ENCODE measurements at places on chromosomes 2 and 18.
A peak's percentile ranks its signal among the peaks of the same experiment; 100 is the strongest.

DNA sequence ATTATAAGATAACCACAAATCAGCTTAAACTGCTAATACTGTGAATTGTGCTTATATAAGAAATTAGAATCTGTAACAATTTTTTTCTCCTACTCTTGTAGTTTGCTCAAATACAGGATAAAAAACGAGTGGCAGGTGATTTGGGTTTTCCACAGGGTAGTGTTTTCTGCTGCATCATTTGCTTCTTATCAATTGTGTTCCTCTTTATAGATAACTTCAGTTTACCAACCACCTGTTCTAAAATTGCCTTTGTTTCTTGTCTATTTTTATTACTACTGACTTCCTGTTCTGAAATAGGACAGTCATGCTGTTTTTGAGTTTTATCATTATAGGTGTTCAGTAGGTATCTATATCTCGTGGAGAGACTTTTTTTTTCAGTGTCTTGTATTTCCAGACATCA lies 56.9 kb downstream of the MFSD6 start:
- DNase-seq: no peak

DNA sequence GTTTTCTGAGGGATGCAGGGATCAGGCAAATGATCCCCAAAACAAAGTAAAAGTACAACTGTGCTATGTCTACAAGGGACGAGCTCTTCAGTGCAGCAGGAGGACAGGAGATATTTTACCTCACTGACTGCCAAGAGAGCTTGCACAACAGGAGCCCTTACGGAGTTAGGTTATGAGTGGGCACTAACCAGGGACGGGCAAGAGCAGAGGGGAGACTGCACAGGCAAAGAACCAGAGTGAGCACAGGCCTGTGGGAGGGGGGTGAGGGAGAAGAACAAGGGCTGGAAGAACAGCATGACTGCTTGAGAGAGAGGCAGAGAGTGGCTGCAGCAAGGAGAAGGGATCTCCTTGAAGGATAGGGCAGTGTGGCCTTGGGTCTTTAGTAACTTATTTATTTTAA lies 101.1 kb upstream of the PID1 start:
- DNase-seq: no peak

DNA sequence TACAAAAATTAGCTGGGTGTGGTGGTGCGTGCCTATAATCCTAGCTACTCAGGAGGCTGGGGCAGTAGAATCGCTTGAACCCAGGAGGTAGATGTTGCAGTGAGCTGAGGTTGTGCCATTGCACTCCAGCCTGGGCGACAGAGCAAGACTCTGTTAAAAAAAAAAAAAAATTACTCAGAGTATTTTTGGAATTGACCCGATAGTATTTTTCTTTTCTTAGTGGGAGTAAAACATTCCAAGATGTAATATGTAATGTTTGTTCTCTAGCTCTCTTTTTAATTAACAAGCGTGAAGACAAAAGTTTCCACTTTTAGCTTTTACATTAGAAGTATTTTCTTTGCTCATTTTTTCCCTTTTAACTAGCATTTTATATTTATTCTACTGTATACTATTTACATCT lies 12.0 kb upstream of the TMEM18 start:
- no peak for DNase-seq

DNA sequence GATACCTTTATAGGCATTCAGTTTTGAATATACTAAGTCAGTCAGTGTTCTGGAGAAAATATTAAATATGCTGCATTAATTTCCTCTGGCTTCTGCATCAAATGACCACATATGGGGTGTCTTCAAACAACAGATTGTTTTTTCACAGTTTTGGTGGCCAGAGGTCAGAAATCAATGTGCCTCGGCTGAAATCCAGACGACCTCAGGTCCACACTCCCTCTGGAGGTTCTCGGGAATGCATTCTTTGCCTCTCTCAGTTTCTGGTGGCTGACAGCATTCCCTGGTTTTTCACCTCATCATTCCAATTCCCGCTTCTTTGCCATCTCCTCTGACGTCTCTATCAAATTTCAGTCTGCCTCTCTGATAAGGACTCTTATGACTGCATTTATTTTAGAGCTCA lies 142.3 kb downstream of the ZNF407 start:
- no peak for DNase-seq

DNA sequence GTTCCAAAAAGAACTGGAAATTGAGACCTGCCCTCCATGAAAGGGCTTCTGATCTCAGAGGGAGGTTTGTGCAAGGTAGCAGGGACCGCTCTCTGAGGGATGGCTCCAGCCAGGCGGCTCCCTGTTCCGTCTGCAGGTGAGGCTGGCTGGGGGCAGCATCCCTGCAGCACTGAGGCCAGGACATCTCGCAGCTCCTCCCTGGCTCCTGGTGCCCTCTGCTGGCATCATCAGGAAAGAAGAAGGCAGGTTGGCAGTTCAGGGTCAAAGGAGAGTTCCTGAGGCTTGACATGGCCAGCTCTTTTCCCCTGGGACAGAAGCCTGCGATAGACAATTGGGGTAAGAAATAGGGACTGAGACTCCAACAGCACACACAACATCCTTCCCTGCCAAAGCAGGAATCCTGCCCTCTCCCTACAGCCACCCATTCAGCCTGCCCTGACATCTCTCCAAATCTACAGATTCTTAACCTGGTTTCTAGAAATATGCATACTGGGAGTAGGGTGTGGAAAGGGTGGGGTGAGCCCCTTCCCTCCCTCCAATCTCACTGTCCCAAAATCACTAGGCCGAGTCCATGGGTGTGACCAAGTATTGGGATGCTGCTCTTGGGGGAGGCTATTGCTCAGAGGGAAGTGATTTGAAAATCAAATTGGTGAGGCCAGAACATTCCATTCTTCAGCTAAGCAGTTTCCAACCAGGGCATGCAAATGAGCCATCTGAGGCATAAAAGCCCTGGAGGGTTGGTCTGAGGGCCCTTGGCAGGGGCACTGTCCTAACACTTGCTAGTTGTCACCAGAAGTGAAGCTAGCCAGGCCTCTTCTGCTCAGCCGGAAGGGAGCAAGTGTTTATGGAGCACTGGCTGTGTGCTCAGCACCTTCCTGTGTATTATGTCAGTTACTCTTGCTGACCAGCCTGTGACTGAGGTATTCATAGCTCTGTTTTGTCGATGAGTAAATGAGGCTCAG lies 185.4 kb downstream of the TFCP2L1 start:
- peak; percentile 58 for DNase-seq

DNA sequence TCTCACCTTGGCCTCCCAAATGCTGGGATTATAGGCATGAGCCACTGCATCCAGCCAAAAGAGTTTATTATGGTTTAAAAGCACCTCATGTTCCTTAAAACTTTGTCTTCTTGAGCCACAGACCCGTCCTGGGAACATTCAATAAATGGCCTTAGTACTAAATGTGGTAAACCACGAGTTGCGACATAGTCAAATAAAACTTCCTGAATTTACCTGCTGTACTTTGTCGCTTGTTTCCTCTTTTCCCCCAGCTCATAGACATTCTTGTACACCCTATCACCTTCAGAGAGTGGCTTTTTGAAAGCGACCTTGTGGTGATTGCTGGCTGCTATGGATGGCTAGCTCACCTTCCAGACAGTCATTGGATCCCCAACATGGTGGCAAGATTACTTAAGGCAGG lies 310.4 kb downstream of the LRRTM1 start:
- no peak for DNase-seq

DNA sequence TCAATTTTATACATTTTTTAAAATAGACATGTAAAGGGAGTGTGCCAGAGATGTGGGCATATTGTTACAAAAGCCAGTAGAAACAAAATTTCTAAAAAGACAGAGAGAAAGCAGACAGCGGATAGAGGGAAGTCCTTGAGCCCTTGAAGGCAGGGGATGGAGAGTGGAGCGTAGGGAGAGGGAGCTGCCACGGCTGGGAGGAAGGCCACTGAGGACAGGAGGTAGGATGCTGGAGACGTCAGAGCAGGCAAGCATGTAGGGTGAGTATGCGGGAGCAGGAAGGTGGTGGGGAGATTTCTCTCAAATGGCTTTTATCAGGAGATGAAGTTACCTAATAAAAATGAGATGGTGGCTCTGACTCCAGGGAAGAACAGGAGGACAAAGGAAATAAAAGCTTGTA lies 24.0 kb upstream of the NCL start:
- no peak for DNase-seq

- DNase-seq: no peak
Measured at GRCh38 chr2:214960677-214961076, 151.2 kb upstream of the BARD1 start.

- no peak for DNase-seq
Measured at GRCh38 chr2:50556934-50557575, 474.9 kb downstream of the NRXN1 start.

DNA sequence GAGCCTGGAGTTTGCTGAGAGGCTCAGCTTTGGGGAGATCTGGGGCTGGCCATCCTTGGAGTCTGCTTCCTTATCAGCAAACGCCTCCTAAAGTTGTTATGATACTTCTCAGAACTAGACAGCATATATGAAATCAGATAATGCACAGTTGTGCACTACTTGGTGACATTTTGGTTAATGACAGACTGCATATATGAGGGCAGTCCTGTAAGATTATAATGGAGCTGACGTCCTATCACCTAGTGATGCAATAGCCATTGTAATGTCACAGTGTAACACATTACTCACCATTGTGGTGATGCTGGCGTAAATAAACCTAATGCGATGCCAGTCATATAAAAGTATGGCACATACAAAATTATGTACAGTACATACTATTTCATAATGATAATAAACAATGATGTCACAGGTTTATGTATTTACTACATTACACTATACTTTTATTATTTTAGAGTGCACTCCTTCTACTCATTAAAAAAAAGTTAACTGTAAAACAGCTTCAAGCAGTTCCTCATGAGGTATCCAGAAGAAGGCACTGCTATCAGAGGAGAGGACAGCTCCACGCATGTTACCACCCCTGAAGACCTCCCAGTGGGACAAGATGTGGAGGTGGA lies 298.1 kb upstream of the REV1 start:
- DNase-seq: no peak

- no peak for DNase-seq
Measured at GRCh38 chr2:101162561-101163330, 11.6 kb upstream of the TBC1D8 start.

DNA sequence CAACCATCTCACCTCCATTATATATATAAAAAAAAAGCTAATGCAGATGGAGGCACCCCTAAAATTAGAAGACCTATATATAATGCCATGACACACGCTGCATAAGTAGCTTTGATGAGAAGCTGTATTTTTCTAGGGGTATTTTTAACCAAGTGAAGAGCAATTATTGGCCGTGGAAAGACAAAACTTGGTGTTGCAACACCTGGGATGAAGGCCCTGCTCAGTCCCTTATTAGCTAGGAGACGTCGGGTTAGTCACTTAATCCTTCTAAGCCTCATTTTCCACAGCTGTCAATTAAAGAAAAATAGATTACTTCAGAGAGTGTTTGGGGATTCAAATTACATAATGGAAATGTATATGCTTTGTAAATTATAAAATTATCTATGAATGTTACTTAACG lies 63.0 kb downstream of the WDR75 start:
- DNase-seq: no peak

- no peak for DNase-seq
Measured at GRCh38 chr2:56985609-56986008, 801.8 kb downstream of the CCDC85A start.

DNA sequence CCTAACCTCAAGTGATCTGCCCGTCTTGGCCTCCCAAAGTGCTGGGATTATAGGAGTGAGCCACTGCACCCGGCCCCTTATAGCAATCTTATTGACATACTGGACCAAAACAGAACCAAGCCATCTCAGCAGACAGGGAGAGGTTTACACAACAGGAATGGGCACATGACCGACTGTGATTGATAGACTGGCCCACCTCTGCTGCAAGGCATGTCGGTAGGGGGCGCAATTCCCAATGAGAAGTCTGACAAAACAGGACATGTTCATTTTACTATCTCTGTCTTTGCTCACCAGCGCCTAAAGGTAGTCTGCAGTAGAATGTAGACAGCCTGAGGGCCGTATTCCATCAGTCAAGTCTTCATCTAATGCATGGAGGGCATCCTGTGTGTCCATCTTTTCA lies 2.0 kb downstream of the LYPD6B start:
- no peak for DNase-seq

DNA sequence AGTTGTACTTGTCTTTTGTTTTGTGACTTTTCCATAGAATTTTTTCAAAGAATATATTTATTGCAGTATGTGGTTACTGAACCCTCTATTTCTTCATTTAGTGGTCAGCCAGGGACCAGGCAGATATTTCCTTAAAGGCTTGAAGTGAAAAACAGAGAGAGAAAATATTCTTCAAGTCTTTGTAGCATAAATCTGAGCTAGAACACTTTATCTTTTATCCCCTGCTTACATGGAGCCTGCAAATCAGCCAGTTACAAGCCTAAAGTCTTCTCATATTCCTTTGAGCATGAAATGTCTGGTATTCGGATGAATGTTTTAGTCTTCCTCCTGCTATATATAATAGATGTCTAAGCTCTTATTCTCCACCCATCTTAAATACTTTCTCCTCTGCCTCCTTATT lies 1557.5 kb upstream of the ACVR2A start:
- DNase-seq: no peak

DNA sequence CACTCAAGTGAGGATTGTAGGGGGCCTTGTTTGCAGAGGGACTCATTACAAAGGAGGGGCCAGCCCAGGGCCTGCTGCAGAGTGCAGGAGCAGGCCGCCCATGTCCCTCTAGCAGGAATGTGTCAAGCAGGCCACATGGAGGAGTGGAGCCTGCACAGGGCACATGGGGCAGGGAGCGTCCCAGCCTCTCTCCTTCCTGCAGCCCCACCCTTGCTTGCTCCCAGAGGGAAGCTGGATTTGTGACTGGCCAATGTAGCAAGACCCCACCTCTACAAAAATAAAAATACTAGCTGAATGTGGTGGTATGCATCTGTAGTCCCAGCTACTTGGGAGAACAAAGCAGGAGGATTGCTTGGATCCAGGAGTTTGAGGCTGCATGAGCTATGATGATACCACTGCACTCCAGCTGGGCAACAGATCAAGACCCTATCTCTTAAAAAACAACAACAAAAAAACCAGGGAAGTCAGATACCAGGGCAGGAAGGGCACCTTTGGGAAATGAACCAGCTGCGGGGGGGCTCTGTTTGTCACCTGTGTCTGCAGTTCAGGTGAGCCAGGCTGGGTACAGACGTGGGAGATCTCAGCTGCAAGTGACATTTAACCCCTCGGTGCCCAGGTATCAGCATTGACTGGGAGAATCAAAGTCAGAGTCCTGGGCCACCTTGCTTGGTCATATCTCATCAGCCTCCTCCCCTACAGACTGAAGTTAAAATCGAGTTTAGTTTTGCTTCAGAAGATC lies 27.7 kb downstream of the IMPA2 start:
- DNase-seq: peak; percentile 62

- DNase-seq: no peak
Measured at GRCh38 chr2:141522048-141522447, 608.8 kb downstream of the LRP1B start.
